ENCODE measurements at places on chromosomes 5 and 9. TPM values are rescaled to one million over a fixed set of nuclear protein-coding genes. Genes with fewer than 3 reads are reported as not detected.
A peak's percentile ranks its signal among the peaks of the same experiment; 100 is the strongest.

GRCh38 chr5:40494631-40495236 lies 185.0 kb upstream of the PTGER4 start:
- no peak for DNase-seq

DNA sequence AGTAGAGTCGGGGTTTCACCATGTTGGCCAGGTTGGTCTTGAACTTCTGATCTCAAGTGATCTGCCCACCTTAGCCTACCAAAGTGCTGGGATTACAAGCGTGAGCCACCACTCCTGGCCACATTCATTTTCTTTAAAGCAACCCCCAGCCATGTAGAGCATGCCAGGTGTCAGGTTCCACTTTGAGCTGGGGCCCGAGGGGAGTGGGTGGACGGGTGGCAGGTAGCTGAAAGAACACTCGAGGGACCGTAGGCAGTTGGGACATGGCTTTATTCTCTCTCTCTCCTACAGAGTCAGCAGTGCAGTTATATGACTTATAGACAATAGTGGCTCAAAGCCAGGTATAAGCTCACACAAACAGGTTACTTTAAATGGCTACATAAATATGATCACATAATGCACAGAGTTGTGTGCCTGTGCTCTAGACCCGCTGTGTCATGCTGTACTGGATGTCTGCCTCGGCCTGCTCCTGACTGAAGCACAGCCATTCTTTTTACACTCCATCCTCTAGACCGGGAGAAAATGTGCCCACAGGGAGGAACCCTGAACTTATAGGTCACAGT lies 60.5 kb upstream of the FAM120A start:
- DNase-seq = no peak

DNA sequence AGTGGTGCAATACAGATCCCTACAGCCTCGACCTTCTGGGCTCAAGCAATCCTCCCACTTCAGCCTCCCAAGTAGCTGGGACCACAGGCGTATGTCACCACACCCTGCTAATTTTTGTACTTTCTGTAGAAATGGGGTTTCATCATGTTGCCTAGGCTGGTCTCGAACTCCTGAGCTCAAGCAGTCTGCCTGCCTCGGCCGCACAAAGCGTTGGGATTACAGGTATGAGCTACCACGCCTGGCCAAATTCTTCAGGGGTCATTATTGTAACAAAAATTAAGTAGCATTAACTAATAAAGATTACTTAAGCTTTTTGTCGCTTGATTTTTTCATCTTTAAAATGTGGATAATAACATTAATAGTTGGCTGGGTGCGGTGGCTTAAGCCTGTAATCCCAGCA lies 195.3 kb upstream of the IER5L start:
- no peak for DNase-seq

CDX1 gene
- not detected for total RNA-seq

DNA sequence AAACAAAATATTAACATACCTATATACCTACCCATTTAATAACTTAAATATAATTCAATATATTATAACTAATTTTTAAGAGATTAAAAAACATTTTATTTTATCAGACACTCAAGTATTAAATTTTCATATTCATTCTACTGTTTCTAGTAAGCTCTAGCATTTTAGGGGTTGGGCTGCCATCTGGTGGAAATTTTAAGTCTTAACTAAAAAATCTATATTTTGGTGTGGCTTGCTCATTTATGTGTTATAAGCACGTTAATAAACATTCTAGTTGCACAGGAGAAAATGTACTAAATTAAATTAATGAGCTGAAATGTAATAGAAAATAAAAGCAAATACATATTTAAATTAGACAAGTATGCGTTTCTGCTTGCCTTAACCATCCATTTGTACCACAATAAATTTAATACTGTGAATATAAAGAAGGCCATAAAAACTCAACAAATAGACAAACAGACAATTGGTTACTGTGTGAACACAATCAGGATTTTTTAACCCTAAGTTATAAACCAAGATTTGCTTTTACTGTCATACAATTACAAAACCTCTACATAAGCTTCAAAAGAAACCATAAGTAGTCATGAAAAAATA lies 1728.3 kb upstream of the CDH9 start:
- no peak for DNase-seq

ARID3C gene
- total RNA-seq = 0.13 TPM

DNA sequence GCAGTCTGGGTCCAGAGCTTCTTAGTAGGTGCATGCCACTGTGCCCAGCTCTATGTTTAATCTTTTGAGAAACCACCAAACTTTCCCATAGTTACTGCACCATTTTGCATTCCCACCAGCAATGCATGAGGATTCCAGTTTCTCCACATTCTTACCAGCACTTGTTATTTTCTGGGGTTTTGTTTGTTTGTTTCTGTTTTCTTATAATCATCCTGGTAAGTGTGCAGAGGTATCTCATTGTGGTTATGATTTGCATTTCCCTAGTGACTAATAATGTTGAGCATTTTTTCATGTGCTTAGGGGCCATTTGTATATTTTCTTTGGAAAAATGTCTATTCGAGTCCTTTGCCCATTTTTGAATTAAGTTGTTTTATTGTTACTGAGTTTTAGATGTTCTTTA lies 11.4 kb downstream of the FOXE1 start:
- DNase-seq = no peak

- DNase-seq = no peak
Observed at GRCh38 chr9:133830310-133830709, 92.2 kb upstream of the SARDH start.

SAXO1 gene
- under 0.01 TPM for total RNA-seq

MORN5 gene
- not detected for total RNA-seq

WDR55 gene
- total RNA-seq = 29.9 TPM

CCDC183 gene
- total RNA-seq = 0.26 TPM

LIFR gene
- total RNA-seq = 37.4 TPM

GRCh38 chr9:82961504-82962125 lies 101.3 kb downstream of the RASEF start:
- DNase-seq = peak; percentile 37

BTNL3 gene
- not detected for total RNA-seq

DNA sequence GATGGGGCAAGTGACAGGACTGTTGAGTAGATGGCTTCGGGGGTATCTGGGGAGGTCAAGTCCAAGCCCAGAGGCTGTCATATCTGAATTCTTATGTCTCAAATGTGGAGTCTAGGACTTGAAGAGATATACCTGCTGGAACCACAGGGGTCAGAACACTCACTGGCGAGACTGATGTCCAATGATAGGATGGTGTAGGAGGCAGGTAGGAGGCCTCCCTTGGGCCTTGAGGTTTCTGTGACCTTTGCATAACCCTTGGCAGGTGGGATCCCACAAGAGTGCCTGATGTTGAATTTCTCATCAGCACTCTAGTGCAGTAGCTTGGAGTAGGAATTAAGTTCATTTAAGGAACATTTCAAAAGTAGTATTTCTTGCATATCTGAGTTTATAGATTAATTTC lies 2.8 kb downstream of the CCL21 start:
- DNase-seq = no peak

GRCh38 chr5:139150367-139150999 lies 47.7 kb downstream of the SIL1 start:
- DNase-seq = no peak

GRCh38 chr9:91664663-91665062 lies 241.0 kb upstream of the NFIL3 start:
- DNase-seq = no peak

GRCh38 chr9:131289301-131290035 lies at the start of gene PLPP7:
Gene PLPP7 (plus strand): TSS chr9:131289723. CDS start chr9:131289998, 275 bp downstream.
- DNase-seq = no peak

- DNase-seq = peak; percentile 69
Observed at GRCh38 chr9:125613141-125613540, 93.9 kb downstream of the MAPKAP1 start.

EPB41L4B gene
- 0.42 TPM for total RNA-seq

GRCh38 chr9:2300325-2300724 lies 285.2 kb downstream of the SMARCA2 start:
- DNase-seq = no peak

- no peak for DNase-seq
Observed at GRCh38 chr5:9549941-9550340, 4.1 kb upstream of the SEMA5A start.

DNA sequence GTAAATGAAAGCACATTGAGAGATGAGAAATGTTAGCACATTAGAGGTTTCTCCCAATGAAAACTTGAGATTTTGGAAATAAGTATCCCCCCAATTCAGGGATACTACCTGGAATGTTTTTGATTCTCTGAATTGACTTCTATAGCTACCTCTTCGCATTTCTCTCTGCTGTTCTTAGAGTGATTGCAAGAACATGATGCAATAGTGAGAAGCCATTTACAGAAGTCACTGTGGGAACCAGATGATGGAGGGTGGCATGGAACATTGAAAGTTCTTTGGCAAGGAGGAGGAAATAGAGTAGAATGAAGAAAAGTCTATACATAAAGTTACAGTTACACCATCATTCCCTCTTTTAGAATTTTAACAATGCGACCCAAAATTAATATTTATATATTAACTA lies 9.2 kb downstream of the NPR3 start:
- no peak for DNase-seq

SPINK5 gene
- total RNA-seq = not detected

- DNase-seq = no peak
Observed at GRCh38 chr5:62727861-62728260, 149.2 kb downstream of the LRRC70 start.
